NCI-H69 (cell line): ENCODE measurements at places on chromosomes 3 and 15.

DNA sequence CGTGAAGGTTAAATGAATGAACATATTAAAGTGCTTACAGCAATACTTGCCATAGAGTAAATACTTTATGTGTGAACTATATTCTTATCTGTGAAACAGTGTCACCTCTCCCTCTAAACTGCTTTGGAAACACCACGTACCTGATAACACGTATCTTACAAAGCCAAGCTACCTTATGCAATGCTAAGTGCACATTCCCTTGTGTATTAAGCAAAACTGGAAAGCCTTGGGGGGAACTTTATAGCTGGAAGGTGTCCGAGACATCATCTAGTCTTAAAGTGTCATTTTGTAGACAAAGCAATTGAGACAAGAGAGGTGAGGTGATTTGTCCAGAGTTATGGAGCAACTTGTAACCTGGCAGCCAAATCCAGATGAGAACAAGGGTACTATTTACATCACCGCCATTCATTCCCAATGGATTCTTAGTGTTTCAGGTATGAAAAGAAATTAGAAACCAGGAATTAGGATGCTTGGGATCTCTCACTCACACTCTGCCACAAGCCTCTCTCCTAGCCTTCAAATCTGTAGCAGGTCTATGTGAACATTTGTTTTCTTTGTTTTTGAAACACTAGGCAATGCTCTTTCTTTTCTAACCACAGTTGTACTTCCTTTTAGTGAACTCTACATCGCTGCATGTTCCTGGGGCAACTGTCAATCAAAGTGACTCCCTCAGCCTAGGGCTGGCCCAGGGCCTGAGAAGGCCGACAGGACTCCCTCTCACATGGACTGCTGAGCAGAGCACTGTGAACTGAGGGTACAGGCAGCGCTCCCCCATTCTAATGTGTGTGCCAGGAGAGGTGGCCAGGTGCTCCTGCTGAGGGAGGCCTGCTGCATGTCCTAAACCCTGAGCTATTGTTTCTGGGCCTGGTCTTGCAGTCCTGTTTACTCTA, 13.9 kb upstream of the MGLL start:
- DNase-seq = no peak

- DNase-seq = peak; percentile 76
Measured at GRCh38 chr15:60118626-60119025, 114.5 kb downstream of the FOXB1 start.

DNA sequence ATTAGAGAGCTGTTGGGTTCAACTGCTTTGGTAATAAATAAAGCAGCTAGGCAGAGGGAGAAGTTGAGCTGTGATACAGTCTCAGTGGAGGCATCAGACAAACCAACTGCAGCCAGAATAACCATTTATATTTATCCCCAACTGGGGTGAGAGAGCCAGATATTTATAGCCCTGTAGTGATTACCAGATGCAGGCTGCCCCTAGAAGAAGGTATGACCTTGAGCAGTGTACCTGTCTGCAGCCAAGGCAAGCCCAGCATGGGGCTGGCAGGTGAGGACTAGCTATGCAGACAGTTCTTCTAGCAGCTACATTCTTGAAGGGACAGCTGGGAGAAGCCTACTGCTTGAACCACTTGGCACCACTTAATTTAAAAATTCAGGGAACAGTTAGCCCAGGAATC, 144.4 kb upstream of the EPHA3 start:
- no peak for DNase-seq

GRCh38 chr3:24202071-24202470, 257.0 kb downstream of the NR1D2 start:
- DNase-seq = no peak

DNA sequence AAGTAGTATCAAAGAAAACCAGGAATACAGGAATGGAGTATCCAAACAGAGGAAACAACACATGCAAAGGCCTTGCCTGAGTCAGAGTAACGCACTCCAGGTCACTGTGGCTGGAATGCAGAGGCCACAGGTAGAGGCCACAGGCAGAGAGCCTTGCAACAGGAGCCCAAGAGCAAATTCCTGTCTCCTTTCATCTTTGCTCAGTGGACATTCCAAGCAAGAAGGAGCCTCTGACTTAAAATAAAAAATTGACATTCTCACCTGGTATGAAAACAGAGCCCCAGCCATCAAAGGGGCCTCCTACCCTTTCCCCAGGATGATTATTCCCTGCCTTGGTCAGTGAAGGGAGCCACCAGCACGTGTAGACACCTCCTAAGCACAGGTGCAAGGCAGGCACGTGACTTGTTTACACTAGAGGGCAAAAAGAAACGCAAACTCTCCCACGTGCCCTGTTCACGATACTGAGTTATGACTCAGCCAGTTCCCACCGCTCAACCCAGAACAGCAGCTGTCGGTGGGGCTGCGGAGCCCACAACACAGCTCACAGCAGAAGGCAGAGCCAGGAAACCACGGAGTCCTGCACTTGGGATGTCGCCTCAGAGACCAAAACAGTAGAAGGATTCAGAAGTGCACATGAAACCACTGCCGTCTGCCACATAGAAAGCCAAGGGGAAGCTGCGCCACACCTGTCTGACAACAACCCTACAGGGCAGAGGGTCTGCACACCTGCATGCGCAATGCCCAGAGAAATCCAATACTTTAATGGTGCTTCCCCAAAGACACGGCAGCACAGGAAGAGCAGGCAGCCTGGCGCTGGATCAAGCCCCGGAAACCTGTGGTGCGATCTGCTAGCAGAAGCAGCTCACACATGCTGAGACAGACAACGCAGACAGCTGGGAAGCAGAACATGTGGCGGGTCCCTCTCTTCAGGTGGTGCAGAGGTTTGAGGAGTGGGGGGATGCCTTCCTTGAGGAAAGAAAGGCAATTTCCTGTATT, 52.1 kb downstream of the ITGB5 start:
- DNase-seq = peak; percentile 91

DNA sequence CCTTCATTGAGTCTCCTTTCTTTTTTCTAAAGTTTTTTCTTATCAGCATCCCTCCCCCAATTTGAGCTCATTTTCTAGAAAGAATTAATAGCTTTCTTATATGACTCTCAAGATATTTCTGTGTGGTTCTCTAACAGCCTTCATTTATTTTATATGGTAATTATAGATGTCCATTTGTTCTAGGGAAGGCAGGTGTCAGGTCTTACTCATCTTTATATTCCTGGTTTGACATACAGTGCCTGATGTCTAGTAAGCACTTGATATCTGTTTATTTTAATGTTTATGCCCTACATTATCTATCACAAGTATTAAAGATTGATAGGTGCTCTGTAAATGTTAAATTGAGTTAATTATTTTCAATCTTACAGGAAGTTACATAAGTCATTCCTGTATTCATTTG, 426.7 kb upstream of the TPRG1 start:
- no peak for DNase-seq

- DNase-seq = no peak
Measured at GRCh38 chr15:75596703-75597345, 17.7 kb upstream of the PTPN9 start.

DNA sequence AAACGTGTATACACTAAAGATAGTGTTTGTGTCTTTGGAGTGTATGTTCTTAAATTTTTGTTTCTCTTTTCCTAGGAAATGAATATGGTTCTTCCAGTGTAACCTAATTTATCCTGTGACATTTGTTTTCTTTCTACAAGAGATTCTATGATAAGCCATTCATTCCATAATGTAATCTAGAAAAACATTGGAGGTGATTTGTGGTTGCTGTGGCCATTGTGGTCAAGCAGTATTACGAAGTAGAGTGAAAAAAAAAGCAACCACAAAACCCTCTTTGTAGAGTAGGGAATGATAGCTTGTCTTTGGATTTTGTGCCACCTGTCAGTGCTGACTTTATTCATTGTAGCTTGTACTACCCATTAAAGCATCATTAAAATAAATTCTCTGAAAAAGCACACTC, 1209.6 kb downstream of the ZPLD1 start:
- no peak for DNase-seq

- DNase-seq = peak; percentile 75
Measured at GRCh38 chr3:148816981-148817525, 10.6 kb upstream of the CPB1 start.

DNA sequence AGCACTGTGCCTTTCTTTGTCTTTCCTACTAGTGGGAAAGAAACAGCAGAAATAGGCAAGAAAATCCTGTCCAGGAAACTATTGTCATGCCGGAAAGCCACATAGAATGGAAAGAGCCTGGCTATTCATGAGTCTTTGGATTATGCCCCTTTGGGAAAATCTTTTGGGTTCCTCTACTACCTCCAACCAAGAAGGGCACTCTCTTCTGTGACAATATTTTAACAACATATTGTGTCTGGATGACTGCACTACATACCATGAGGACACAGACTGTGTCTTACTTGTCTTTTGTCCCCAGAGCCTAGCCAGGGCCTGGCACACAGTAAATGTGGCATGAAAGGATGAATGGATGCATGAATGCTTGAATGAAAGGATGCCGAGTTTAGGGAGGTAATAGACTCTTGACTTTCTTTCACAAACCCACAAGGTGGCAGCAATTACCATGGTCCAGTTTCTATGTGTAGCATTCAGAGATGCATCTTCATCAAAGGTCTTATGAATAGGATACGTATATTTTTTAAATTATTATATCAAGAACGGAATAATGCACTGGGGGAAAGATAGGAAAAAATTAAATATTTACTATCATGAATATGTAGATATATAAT, 30.3 kb downstream of the ARL14 start:
- peak; percentile 75 for DNase-seq

DNA sequence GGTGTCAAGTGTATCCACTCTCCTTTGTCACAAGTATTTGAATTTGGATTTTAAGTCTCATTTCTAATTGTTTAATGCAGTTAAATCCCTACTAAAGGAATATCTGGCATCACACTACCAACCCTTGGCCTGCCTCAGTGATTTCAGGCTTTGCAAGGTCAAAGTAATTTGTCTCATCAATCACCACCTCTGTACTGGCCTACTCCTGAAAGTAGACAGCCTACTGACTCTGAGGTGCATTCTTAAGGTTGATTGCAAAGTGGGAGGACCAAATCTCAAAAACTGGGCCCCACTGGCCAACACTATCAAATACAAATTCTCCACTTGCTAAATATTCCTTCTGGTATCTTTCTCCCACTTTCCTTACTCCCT, 851 bp upstream of the TEX55 start:
- no peak for DNase-seq

DNA sequence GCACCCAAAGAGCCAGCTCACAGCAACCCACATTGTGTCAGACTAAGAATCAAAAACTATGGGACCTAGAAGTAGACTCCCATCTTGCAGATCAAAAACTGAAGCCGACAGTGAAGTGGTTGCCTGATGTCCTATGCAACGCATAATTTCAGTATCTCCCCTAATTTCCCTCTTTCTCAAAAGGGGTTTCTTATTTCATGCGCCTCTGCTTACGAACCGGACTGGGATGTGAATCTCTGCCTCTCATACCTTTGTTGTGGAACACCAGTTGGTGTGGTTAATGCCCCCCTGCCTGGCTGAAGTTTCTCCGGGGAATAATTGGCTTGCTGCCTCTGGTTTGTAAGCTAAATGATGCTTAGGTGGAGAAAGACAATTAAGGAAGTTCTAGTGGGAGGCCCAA, 514 bp upstream of the FAM174B start:
- DNase-seq = peak; percentile 18

DNA sequence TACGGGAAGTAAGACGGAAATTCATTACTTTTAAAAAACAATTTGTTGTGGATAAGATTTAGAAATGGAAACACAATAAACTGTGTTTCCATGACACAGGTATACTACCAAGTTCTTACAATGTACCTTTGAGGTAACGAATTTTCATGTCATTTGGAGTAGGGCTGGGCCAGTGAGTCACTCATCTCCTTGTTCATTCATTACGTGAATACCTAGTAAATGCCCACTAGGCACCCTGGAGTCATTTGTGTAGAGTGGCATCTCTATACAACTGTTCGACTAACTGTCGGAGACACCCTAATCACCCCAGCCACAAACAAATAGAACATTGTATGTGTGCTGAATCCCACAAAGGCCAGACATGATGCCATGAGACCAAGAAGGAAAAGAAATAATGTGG, 94.8 kb downstream of the IGF1R start:
- DNase-seq = peak; percentile 6

GRCh38 chr15:39238443-39238842, 342.4 kb upstream of the THBS1 start:
- DNase-seq = no peak

- DNase-seq = peak; percentile 49
Measured at GRCh38 chr3:144259267-144259666, 287.6 kb downstream of the DIPK2A start.
